ENCODE measurements at places on chromosomes 2 and 18.

DNA sequence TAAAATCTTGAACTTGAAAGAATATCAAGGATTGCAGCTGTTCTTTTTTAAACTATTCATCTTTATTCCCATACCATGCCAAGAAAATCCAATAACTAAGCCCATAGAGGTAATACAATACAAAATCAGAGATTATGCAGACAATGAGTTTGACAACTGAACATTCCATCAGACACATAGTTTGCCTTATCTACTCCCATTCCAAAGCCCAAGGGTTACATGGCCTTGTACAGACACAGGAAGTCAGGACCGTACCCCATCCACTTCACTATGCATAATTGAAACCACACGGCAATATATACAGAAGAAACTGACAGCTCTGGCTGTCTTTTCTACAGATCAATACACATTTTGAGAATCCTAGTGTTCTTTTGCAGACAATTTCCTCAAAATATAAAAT is 181.3 kb downstream of the TMX3 start:
- no peak for DNase-seq

DNA sequence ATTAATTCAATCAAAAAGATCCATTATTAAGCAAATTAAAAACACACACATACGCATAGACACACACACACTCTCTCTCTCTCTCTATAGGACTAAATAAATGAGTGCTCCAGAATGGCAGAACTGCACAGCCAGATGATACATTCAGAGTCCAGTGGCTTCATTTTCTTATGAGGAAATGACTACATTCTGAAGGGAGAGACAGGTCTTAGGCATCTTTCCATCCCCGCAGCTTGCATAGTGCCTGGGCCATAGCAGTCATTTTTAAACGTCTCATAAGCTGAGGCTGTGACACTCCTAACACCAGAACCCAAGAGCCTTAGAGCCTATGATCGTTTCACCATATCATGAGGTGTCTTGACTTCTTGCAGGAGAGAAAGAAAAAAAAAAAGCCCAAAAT is 31.1 kb downstream of the FEZ2 start:
- DNase-seq: no peak

- no peak for DNase-seq
These were observed 144.1 kb downstream of the ZFP36L2 start for GRCh38 chr2:43082111-43082894.

GRCh38 chr18:77208964-77209363 is 40.7 kb upstream of the GALR1 start:
- no peak for DNase-seq

DNA sequence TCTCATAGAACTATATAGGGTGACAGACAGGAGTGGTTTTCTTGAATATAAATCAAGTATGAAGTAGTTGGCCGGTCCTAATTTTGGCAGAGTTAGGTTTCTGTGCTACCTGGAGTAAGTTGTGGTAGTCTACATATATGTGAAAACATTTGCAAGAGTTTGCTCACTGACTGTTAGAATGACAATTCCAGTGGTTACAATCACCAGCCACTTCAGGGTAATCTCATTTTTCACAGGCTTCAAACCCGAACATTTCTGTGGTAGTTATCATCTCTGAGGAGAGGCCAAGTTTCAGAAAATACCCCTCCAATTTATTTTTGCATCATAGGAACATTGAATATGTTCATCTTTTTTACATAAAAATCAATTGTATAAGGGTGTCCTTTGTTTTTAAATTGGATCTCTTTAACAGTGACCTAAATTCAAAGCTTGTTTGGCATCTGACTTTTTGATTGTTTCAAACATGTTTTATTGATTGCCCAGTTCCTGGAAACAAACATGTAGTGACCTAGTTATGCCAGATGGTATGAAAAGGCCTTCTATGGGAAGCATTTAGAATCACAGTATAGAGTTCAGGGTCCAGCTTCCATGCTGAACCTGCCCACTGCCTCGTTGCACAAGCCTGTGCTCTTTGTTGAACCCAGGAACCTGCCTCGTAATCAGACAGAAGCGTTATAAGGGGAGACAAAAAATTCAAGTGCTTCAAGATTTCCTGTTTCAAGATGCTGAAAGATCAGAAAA is 250.6 kb downstream of the LTBP1 start:
- DNase-seq: no peak

- DNase-seq: no peak
These were observed 240.2 kb downstream of the ANAPC1 start for GRCh38 chr2:111643759-111644158.

- DNase-seq: no peak
These were observed 32.4 kb downstream of the ACTR3 start for GRCh38 chr2:113922335-113922734.

GRCh38 chr2:181760521-181760920 is 80.2 kb upstream of the NEUROD1 start:
- no peak for DNase-seq

DNA sequence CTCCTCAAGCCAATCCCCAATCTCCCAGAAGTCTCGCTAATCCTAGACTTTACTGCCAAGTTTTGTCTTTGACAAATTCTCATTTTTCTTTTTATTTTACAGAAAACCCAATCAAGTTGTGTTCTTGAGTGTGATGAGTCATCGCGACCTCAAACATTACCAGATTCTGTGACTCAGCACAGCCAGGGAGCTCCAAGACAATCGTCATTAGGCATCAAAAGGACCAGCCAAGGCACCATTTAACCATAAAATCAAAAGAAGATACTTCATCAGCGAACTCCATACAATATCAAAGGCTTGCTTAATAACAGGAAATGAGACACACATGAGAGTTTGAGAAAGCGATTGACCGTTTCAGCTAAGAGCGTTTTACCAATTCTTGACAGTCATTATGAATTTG is 146.2 kb upstream of the AGAP1 start:
- DNase-seq: no peak

- no peak for DNase-seq
These were observed 155.0 kb downstream of the CERS6 start for GRCh38 chr2:168611091-168611490.

GRCh38 chr2:233761040-233761769 is 1.1 kb downstream of the UGT1A1 start:
- no peak for DNase-seq

DNA sequence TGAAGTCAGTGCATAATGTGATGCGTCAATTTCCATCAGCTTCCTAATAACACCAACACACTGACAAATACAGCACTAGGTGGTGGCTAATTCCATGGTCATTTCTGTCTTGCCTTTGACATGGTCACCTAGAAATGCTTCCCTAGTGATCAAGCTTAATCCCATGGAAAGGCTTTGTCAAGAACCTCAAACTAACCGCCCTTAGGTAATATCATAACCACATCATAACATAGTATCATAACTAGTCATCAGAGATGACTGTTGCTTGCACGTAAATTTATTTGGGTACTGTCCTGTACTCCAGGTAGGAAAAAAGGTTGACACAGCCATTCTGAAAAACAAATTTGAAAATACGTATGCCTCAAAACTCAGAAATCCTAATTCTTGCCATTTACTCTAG is 471.8 kb downstream of the IRS1 start:
- DNase-seq: no peak
